ENCODE measurements at places on chromosomes 13 and 19. TPM values are rescaled to one million over a fixed set of nuclear protein-coding genes. Genes with fewer than 3 reads are reported as not detected.

CYP2F1 gene
- total RNA-seq: not detected

CEACAM20 gene
- total RNA-seq: not detected

RASGRP4 gene
- total RNA-seq: 8.4 TPM

CTXN1 gene
- 0.96 TPM for total RNA-seq

PRTN3 gene
- total RNA-seq: 0.32 TPM

CEACAM8 gene
- total RNA-seq: 0.13 TPM

JUND gene
- 320 TPM for total RNA-seq

FFAR3 gene
- total RNA-seq: 1.4 TPM

ZNF665 gene
- 2.5 TPM for total RNA-seq

BRME1 gene
- total RNA-seq: 0.67 TPM

TLE6 gene
- 0.93 TPM for total RNA-seq
